ENCODE measurements at places on chromosomes 11 and 22.

DNA sequence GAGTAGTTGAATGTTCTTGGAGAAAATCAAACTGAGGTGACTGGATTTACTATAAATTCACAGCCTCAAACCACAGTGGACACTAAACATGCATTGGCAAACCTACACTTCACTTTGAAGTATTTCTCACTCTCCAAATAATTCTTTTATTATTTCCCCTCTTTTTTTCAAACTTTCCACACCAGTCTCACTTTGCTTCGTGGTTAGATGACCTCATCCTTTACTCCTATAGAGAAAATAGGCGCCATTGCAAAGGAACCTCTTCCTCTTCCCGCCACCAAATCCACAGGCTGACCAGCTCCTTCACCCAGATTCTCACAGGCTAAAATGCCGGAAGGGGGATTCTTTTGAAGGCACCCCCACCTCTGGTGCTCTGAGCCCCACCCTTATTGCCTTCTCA, 33.4 kb downstream of the HTR3A start:
- DNase-seq: no peak

DNA sequence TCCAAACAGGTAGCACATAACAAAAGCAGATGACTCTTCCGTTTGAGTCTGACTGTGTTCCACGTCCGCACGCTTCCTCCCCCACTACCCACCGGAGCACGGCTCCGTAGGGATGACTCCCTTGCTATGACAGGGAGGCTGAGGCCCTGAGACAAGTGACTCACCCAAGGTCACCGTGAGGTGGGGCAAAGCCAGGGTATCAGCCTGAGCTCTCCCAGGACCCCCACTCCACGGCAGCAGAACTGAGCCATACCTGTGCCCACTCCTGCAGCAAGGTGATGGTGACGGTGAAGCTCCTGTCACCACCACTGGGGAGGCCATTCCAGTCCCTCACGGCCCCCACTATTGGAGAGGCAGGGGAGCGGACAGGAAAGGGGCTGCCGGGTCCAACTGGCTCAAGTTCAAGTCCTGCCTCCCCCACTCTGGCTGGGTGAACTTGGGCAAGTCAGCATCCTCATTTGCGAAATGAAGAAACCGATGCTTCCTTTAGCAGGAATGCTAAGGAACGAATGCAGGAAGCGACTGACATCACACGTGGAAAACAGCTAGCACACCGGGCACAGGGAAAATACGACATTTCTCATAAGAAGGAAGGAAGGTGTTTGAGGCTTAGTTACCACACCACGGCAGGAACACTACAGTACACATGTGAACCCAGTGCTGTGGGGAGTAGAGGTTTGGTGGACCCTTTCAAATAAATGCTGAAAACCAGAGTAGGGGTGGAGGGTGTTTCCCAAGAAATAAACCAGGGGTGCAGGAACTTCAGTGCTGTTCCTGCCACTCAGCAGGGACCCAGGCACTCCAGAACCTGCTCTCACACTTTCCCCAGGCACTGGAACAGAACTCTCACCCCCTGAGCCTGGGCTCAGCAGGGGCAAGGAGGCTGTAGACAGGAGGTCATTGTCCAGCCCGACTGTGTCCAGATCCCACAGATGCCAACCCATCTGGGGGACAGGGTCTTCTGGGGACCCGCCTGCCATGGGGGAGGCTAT, 32.4 kb upstream of the CBX7 start:
- DNase-seq: no peak

DNA sequence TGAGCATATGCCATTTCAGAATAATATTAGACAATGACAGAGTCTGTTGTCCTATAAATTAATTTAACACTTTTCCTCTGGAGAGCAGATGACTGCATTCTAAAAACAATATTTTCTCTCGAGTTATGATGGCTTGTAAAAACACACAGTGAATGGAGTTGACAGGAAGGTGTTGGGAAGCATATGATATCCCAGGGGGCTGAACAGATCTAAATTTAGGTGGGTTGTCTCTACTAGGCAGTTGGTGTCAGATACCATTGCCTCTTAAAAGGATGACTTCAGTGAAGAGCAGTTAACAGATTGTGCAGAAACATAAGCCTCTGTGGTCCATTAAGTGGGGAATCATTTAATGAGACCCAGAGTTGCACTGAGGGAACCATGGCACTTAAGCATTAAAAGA, 30.7 kb downstream of the SVIP start:
- no peak for DNase-seq

DNA sequence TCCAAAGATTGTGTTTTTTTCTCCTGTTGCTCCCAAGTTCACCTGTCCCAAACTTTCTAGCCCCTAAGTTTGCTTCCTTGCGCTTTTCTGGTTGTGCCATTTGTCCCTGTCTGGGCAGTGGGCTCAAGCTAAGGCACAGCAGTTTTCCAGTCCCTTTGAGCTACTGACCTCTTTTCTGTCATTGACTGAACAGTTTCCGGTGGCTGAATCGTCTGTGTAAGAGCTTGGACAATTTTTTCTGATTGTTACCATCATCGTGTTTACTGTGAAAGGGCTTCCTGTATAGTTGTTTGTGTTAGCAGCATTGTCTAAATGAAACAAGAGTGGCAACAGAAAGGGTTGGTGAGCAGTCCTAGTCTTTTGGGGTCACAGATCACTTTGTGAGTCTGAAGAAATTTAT, 49.8 kb downstream of the BMAL1 start:
- DNase-seq: no peak

GRCh38 chr11:66567787-66568123, 651 bp downstream of the CTSF start:
- DNase-seq: no peak
